ENCODE measurements at places on chromosomes 1 and 21.

- no peak for DNase-seq
These were observed 406.1 kb downstream of the PRDM2 start for GRCh38 chr1:14106126-14106525.

DNA sequence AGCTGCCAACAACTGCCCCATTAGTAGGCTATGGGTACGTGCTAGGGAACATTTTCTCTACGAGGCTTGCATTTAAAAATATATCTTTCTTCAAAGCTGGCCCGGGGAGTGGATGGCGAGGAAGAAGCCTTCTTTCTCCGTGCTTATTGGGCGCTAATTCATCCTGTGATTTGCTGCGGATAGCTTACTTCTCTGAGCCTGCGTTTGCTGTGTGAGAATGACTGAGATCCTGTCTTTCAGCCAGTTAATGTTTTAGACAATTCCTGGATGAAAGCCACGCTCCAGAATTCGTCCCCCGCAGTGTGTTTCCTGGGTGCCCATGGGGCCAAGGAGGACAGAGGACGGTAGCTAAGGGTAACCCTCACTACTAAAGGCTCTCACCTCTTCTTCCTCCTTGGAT is 57.8 kb upstream of the TARBP1 start:
- no peak for DNase-seq

GRCh38 chr1:87126886-87127505 is 201.7 kb upstream of the LMO4 start:
- DNase-seq, result no peak

DNA sequence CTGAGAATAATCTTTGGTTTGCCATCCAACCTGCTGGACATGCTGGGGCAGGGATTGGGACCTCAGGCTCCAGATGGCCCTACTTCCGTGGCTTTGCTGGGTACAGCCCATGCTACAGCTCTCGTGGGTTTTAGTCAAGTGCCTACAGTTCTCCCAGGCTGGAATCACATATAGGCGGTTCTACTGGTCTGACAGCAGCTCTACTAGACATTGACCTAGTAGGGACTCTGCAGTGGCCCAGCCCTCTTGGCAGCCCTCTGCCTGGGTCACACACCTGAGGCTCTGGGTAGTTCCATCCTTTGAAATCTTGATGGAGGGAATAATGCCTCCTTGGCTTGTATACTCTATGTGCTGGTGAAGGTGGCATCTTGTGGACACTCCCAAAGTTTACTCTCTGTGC is 72.2 kb downstream of the PGM1 start:
- no peak for DNase-seq

- DNase-seq, result peak; percentile 78
These were observed at the start of gene PTPN22 for GRCh38 chr1:113871597-113872113. TSS of gene PTPN22 (minus strand) at chr1:113871712.

DNA sequence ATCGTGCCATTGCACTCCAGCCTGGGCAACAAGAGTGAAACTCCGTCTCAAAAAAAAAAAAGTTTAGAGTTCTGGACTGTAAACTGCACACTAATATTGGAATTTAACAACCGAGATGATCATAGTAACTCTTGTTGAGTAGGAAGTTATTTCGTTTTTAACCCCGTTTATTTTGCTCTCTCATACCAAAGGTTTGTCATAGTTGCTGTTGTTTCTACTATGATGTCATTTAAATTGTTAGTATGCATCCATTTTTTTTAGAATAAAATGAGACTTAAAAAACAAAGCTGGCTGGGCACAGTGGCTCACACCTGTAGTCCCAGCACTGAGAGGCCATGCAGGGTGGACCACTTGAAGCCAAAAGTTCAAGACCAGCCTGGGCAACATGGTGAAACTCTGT is 49.3 kb downstream of the DOP1B start:
- no peak for DNase-seq

DNA sequence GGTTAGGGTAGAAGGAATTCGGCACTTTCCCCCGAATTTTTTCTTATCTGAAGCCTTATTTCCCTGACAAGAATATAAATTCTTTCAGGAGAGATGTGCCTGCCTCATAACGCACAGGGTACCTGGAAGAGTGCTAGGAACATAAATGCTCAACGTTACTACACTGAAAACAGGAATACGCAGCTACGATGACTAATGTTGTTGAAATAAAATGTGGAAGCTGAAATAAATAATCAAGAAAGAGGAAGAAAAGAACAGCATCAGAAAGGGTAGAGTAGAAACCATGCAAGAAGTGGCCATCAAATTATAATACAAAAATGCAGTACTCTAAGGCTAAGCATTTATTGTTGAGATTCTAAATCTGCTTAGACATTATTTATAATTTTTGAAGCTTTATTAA is 33.9 kb downstream of the SLC66A1 start:
- DNase-seq, result no peak

GRCh38 chr1:220717800-220718640 is 27.9 kb downstream of the C1orf115 start:
- DNase-seq, result no peak

DNA sequence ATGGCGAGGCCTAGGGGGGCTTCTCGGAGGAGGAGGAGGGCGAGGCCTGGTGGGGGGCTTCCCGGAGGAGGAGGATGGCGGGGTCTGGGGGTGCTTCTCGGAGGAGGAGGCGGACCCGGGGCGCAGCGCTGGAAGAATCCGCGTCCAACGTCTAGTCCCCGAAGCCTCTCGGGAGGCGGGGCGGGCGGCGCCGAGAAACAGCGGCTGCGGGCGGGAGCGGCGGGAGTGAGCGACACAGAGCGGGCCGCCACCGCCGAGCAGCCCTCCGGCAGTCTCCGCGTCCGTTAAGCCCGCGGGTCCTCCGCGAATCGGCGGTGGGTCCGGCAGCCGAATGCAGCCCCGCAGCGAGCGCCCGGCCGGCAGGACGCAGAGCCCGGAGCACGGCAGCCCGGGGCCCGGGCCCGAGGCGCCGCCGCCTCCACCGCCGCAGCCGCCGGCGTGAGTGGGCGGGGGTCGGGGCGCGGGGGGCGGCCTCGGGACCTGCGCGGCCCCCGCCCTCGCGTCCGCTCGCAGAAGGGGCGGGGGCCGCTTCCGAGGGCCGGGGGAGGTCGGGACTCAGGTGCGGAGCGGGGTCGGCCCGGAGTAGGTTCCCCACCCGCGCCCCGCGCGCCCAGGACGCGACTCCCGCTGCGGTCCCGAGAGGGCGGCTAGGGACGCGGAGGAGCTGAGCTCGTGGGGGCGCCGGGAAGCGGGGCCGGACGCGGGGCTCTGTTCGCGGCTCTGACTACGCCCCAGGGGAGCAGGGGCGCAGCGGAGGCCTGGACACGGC is at the start of gene KLHL17:
KLHL17 (plus strand) TSS at position 222 of the 769 bp plus-strand sequence; CDS start at position 332, 110 bp downstream.
- DNase-seq, result peak; percentile 77

DNA sequence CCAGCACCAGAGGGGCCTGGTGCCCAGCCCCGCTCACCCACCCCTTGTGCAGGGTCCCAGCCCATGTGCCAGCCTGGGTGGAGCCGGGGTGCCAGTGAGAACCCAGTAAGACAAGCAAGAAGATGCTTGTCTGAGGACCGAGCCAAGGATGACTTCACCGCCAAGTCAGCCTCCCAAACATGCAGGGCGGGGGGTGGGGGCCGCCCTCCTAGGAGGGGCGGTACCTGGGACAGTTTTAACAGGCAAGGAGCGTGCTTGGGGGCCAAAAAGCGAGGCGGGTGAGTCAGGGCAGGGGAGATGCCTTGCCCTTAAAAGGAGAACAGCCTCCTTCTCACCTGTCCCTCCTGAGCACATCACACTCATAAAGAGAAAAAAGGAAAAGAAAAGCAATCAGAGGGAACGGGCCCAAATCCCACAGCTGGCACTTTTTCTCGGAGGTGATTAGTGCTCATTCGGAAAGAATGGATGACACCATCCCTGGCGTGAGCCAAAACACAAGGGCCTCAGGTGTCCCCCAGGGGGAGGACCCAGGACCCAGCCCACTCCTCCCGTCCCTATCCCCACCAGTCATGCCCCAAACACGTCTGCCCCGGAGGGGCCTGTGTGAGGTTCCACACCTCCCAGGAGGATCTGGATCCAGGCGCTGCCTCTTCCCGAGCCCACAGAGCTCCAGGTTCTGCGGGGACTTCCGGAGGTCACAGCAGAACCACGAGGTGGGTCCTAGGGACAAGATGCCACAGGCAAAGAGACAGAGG is 77.6 kb upstream of the IFFO2 start:
- DNase-seq, result no peak

DNA sequence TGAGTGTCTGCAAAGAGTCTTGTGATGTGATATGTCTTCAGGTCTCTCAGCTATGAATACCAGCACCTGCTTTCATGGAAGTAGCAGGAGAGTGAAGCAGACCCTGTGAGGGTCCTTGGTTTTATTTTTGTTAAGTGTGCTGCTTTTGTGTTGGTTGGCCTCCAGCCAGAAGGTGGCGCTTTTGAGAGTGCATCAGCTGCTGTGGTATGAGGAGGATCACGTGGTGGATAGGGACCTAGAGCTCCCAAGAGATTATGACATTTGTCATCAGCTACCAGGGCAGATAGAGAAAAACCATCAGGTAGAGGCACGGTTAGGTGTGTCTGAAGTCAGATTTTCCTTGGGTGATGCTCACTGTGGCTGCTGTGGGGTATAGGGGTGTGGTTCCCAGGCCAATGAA is 1232.1 kb downstream of the MRPL39 start:
- peak; percentile 31 for DNase-seq

DNA sequence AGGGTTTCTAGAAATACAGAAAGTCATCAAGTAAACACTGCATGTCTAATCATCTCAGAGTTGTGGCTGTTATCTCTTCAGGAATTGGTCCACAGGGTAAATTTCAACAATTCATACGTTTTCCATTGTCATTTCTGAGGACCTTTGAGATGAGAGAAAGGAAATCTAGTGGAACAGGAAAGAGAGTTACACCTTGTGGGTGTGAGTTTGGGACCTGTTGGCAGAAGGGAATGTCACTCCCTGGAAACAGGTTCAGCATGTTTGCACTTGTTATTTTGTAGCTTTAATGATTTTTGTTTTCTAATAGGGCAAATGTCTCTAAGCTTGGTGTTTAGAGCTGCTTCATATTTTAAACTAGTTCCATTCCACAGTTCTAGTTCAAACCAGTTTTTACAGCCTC is 5.6 kb downstream of the TMEM167B start:
- DNase-seq, result no peak

GRCh38 chr1:235108876-235109275 is 19.8 kb downstream of the TOMM20 start:
- DNase-seq, result no peak

DNA sequence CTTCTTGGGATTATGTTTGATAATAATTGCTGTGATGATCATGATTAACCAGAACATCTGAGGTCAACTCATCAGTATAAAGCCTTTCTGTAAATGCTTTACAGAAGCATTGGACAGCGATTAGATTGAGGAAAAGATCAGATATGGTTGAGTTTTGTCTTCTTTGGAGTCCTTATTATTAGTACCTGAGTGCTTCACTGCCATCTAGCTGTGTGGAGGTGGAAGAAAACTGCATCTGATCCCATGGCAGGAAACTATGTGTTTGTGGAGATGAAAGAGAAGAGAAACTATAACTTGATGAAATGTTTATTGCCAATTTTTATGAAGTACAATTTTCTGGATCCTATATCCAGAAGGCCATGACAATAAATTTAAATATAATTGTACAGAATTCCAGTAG is 11.4 kb downstream of the FLG2 start:
- DNase-seq, result no peak

- no peak for DNase-seq
These were observed 16.6 kb downstream of the MX1 start for GRCh38 chr21:41442481-41443186.

- DNase-seq, result no peak
These were observed 2.8 kb upstream of the CD1C start for GRCh38 chr1:158286941-158287346.

DNA sequence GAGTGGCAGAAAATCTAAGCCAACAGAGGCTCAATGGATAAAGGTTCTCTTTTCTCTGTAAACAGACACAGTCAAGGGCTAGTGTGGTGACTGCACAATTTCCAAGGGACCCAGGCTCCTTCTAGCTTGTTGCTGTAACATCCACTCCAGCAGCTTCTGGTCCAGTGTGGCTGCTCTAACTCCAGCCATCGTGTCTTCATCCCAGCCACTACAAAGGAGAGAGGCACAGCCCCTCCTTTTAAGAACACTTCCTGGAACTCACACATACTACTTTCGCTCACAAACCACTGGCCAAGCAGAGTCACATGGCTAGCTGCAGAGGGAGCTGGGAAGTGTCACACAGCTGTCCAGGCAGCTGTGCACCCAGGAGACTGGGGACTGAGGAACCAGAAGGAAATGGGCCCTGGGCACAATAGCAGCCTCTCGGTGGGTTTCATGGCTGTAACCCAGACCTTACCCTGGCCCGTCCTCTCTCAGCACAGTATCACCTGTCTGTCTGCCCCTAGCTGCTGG is 188.6 kb upstream of the VAMP3 start:
- no peak for DNase-seq

GRCh38 chr1:42586016-42586415 is 72.2 kb upstream of the PPIH start:
- DNase-seq, result no peak

GRCh38 chr1:169340882-169341281 is 26.7 kb downstream of the NME7 start:
- no peak for DNase-seq

DNA sequence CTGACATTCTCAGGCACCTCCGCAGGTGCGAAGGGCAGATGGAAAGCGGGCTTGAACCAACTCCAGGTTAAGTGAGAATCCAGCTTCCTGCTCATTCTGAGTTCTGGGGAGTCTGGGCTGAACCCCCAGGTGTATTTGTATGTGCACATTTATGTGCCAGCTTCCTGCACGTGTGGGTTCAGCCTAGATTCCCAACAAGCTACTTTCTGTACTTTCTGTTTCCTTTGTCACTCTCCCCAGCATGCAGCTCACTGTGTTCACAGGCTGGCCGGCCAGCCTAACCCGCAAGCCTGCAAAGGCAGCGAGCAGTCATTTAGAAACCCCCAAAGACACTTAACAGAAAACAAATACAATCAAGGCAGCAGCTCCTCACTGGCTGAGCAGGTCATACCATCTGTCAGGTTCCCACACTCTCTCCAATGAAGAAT is 1.3 kb upstream of the IL19 start:
- DNase-seq, result peak; percentile 78

- no peak for DNase-seq
These were observed 87.9 kb downstream of the AHCTF1 start for GRCh38 chr1:246843876-246844275.

GRCh38 chr1:231571904-231572303 is 43.4 kb downstream of the TSNAX start:
- no peak for DNase-seq

DNA sequence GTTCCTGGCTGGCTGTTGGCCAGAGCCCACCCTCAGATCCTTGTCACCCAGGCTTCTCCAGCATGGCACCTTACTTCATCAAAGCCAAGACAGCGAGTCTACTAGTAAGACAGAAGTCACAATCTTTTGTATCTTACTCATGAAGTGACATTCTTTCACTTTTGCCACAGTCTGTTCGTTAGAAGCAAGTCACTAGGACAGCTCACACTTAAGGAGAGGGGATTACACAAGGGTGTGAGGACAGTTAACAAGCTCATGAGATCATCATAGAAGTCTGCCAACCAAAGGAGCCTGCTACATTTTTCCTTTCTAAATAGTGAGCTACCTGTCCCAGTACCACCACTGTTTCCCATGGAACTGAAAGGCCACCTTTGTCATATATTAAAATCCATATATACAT is 61.5 kb downstream of the PACC1 start:
- DNase-seq, result no peak
